ENCODE measurements at places on chromosomes 6 and 20. TPM values are rescaled to one million over a fixed set of nuclear protein-coding genes. Genes with fewer than 3 reads are reported as not detected.

DNA sequence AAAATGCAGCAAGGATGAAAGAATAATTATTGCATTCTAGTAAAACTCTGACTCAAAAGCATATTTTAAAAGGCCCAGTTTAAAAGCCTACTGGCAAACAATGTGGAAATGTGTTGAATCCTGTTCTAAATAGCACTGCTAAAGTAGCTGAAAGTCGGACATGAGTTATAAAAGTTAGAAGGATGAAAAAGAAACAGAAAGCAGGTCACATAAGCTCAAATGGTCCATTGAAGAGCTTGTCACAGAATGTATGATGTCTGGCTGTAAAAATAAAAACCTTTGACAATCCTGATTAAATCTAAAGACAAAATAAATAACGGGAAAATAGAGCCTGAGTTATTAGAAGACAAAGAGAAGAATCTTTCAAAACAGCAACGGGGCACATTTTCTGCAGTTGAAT lies 218.6 kb upstream of the UFL1 start:
- no peaks in the 10 kb centered on the region for H3K27me3 ChIP-seq
- no peak for DNase-seq
- H3K36me3 ChIP-seq, result no peaks in the 10 kb centered on the region
- no peak overlapping the region for H3K27ac ChIP-seq
- no peaks in the 10 kb centered on the region for H3K4me1 ChIP-seq

SRF gene
- 59.7 TPM for total RNA-seq

FKBP5 gene
- total RNA-seq, result 33.9 TPM

- no peak for DNase-seq
- H3K27me3 ChIP-seq, result no peaks in the 10 kb centered on the region
- H3K36me3 ChIP-seq, result no peaks in the 10 kb centered on the region
- no peak overlapping the region for H3K4me3 ChIP-seq
These were observed 22.6 kb upstream of the ELOVL2 start for GRCh38 chr6:11066505-11067347.

Measured in H9 (cell line).